ENCODE measurements at places on chromosomes 3 and 15. TPM values are rescaled to one million over a fixed set of nuclear protein-coding genes. Genes with fewer than 3 reads are reported as not detected.

The CISH gene
- 50.2 TPM for total RNA-seq

GRCh38 chr15:31292391-31293015, 34.1 kb upstream of the KLF13 start:
- DNase-seq: no peak

DNA sequence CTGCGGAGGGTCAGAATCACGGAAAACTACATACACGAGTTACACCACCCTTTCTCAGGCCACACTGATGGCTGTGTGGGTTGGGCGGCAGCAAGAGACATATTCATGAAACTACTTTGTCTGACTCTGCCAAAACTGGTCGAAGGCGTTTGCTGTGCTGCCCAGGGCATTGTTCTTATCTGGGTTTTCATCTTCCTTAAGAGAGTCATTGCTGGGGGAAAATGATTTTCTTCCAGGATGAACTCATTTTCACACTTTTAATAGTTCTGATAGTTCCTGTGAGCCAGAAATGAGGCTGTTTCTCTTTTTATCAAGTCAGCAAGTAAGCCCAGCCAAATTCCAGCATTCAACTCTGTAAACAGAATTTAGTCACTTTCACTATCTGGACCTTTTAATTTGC, 47.6 kb downstream of the TRIM71 start:
- DNase-seq: peak; percentile 91

The MRPS22 gene
- total RNA-seq: 33.2 TPM

DNA sequence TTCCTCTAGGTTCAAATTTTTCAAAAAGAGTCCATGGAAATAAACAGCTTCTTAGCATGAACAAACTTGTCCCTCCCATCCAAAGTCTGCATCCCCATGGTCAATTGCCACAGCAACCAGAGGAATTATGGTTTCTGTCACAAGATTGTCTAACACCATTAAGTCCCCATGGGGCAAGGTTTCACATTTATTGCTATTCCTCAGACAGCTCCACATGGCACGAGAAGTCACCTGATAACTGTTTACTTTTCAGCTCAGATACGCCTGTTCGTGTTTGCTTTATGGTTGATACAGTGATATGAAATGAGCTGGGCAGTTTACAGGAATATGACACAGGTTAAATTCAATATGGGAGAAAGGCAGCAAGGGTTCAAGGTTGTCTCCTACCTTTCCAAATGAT, 37.9 kb upstream of the MUC13 start:
- no peak for DNase-seq

The DUOX2 gene
- 3.8 TPM for total RNA-seq

- DNase-seq: peak; percentile 86
These were observed 138.3 kb upstream of the ABHD17C start for GRCh38 chr15:80556694-80557367.

DNA sequence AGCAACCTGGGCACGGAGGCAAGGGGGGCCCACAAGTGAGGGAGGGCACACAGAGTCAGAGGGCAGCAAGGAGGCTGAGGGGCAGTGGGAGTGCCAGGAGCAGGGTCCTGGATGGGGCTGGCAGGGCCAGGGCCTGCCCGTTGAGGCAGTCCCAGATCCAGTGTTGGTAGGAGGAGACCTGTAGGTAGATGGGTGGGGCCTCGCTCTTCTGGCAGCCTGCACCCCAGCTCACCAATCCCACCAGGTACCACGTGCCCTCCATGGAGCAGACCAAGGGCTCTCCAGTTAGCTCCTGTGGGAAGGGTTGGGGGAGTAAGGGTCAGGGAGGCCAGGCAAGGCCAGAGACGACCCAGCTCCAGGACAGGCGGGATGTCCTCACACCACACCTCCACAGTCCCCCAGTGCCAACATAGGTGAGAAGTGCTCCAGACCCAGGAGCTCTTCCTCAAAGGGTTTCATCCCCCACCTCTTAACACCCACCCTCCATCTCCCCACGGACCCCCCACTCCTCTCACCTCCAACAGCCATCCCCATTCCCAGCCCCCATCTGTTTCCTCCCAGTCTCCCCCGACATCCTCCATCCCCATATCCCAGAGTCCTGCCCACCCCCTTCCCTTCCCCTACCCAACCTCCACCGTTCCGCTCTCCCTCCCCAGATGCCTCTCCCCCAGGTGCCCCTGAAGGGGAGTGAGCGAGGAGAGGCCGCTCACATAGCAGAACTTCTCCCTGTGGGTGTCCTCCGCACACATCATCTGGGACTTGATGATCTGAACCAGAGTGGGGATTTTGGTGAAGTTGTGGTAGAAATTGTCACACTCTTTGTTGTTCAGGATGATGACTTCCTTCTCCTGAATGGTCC, 5.2 kb downstream of the PRSS50 start:
- no peak for DNase-seq

The CAMKV gene
- total RNA-seq: not detected

The PAQR5 gene
- 22.6 TPM for total RNA-seq

GRCh38 chr15:82968066-82968465, 15.5 kb upstream of the HOMER2 start:
- no peak for DNase-seq

DNA sequence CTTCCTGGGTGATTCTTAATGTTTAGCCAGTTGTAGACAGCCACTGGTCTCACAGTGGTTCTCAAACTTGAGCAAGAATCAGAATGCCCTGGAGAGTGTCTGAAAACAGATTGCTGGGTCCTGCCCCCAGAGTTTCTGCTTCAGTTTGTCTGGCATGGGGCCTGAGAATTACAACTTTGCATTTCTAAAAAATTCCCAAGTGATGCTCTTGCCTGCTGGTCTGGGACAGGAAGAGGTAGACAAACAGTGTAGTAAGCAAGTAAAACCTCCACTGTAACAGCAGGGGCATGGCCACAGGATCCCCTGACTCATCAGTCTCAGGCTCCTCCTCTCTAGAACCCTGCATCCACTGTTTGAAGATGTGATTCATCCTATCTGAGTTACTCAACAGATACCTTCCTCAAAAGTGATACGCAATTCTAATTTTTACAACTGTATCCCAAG, 36.5 kb downstream of the DZIP1L start:
- DNase-seq: no peak

DNA sequence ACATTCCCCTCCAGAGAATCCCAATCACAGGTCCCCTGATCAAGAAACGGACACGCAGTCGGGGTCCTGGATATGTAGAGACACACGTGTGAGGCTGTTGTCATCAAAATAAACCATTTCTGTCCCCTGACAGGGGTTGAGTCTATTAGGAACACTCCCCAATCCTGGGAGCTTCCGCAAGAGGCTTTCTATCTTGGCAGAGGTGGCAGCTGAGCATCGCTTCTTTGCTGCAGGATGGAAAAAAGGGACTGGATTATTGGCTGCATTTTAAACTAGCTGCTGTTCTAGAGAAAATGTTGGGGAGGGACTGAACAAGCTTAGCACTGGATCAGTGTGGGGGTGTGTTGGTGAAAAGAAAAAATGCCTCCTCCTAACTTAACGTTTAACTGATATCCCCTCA, 2.5 kb upstream of the CNTN4 start:
- DNase-seq: peak; percentile 36

- no peak for DNase-seq
These were observed 59.2 kb downstream of the AAGAB start for GRCh38 chr15:67195305-67195704.

The EPHB1 gene
- total RNA-seq: 2.1 TPM

GRCh38 chr3:4711680-4711992, 218.5 kb downstream of the ITPR1 start:
- DNase-seq: no peak

The PAQR9 gene
- total RNA-seq: not detected

The SNX4 gene
- total RNA-seq: 67.4 TPM

The NRG4 gene
- total RNA-seq: 4.8 TPM

- no peak for DNase-seq
These were observed 22.0 kb downstream of the KIF9 start for GRCh38 chr3:47260605-47261004.

The CASR gene
- not detected for total RNA-seq

- DNase-seq: no peak
These were observed 108.5 kb downstream of the SYNPR start for GRCh38 chr3:63386568-63386967.

- no peak for DNase-seq
These were observed 1390.9 kb upstream of the CADM2 start for GRCh38 chr3:83567935-83568334.

- no peak for DNase-seq
These were observed 195.4 kb upstream of the LPP start for GRCh38 chr3:187958432-187959003.

DNA sequence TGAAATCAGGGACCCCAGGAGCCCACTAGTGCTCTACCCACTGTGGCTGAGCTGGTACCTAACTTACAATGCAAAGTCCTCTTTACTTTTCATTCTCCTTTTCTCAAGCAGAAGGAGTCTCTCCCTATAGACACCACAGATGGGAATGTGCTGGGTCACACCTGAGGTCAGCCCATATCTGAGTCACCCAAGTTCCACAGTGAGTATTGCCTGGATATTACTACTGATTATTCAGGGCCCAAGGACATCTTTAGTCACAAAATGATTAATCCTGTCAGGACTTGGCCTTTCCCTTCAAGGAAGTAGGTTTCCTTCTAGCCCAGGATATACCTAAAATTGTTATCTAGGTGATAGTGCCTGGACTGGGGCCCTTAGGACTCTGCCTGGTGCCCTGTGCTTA, 1305.2 kb downstream of the SI start:
- DNase-seq: no peak

The ST8SIA2 gene
- total RNA-seq: 1.4 TPM

DNA sequence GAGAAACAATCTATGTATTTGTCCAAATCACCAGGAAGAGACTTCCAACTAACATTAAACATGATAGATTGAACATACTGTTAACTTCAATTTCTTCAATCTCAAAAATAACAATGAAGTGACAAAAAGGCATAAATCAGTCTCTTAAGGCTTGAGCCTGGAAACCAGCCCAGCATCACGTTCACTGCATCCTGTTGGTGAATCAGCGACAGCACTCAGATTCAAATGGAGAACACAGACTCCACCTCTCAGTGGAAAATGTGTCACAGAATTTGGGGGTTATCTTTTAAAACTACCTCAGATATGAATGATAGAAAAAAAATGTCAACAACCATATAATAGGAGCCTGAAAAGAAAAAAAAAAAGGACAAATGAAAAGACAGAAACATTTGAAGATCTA, 212.0 kb downstream of the MINAR1 start:
- DNase-seq: peak; percentile 4

GRCh38 chr3:171954690-171955383, 84.5 kb upstream of the FNDC3B start:
- DNase-seq: peak; percentile 70

- DNase-seq: no peak
These were observed 694 bp upstream of the EEFSEC start for GRCh38 chr3:128152419-128153155.

The TMEM45A gene
- 27.3 TPM for total RNA-seq

The NEIL1 gene
- total RNA-seq: 36.4 TPM

- DNase-seq: no peak
These were observed 277 bp upstream of the DALRD3 start for GRCh38 chr3:49018707-49019006.

- DNase-seq: no peak
These were observed 24.3 kb upstream of the CP start for GRCh38 chr3:149245738-149246451.

DNA sequence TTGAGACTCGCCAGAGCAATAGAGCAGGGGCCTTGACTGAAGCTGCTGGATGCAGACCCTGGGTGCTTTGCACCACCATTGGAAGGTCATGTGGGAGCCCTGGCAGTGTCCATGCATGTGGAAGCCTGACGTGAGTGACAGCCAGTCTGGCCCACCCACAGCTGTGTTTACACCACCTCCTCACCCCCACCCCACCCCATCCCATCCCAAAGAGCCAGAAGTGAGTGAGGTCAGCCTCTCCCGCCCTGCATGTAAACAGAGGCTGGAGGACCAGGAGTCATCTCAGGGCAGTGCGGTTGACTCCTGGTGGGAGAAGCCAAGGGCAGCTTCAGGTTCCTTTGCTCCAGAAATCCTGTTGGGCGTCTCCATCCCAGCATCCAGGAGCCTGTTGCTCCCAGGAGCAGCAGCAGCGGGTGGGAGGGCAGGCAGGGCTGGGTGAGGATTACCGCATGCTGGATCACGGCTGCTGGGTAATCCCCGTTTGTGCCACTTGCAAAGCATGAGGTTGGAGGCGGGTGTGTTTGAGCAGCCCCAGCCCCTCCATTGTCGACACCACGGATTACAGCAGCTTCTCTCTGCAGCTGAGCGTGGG, 44.6 kb downstream of the CORO2B start:
- no peak for DNase-seq

DNA sequence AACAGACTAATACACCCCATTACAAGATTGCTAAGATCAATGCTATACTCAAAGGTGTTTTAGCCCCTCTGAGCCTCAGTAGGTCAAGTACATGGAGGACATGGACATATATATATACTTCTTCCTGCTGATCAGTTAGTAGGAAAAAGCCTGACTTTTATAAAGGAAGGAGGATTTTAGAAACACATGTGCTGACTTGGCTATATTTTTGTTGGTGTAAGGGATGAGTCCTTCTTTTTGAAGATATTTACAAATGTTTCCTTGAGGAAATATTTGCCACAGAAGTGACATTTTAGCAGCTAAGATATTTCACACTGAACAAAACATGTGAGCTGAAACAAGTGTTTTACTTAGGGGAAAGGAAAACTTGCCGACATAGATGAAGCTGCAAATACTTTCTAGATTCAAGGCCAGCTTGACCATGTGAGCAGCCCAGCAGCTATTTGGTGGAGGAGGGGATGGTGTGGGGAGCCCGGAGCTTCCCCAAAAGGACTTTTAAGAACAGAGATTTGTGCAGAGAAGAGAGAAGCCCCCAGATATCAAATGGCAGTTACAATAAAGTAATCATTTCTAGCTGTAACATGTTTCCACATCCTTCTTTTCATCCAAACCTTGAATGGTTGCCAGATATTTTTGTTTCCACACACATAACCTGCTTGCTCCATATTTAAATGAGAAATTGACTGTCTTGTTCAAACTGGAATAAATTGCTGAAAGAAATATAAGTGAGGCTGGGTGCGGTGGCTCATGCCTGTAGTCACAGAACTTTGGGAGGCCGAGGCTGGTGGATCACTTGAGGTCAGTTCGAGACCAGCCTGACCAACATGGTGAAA, 111.7 kb upstream of the NR2F2 start:
- DNase-seq: no peak

DNA sequence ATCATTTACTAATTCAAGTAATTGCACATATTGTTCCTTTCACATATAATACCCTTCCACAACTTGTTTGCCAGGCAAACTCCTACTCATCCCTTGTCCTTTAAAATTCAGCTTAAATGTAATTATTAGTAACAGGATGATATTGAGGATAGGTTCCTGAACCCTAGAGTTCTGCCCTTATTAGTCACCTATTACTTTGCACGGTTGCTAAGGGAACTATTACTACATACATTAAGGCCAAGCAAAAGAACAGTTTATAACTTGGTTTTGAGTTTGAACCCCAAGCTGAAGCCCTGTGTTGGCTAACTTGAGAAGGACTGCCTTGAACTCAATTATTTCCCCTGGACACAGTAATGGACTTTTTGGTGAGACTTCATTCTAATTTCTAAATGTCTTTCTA, 529.7 kb downstream of the IGSF11 start:
- DNase-seq: no peak

The RTP3 gene
- not detected for total RNA-seq

DNA sequence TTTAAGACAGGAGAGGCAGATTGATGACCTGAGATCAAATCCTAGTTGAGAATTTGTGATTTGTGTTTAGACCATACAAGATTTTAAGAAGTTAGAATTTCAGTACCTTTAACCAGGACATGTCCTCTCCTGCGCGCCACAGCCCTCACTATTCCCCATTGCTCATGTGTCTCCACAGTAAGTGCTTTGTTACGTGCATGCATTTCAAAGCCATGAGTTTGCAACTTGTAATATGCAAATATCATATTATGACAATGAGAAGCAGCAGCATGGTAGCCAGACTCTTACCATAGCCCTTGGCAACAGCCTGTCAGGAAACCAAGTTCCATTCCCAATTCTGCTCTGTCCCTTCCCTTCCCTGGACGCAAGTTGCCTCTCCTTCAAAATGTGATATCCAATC, 73.3 kb upstream of the ATP13A5 start:
- no peak for DNase-seq

All from lung (tissue), 17 donors.